ENCODE measurements at places on chromosomes 1 and 21.

DNA sequence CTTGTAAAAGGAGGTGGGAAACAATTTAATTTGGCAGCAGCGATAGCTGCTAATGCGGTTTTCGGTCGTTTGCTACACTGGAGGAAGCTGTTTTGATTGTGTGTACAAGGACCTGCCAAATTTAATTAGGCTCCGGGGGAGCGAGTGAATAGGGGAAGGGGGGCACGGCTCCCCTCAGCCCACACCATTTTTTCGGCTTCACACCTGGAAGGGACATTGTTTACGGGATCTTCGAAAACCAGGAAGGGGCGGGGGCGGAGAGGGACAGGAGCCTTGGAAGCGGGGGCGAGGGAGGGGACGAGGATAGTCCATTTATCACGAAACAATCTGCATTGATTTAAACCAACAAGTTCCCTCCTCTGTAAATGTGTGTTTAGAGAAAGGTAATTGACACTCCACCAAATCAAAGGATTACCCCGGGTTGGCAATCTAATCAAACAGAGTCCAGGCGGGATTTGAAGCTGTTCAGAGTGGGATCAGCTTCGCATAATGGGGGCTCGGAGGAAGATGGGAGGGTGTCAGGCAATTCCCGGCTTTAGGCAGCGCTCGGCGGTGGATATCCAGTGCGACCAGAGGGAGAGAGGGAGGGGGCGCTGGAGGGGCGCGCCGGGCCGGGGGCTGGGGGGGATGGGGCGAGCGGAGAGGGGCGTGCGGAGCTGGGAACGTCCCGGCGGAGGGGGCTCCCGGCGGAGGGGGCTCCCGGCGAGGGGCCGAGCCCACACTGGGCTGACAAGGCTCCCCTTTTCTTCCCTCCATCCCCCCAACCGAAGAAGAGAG, 9.8 kb downstream of the PAX7 start:
- DNase-seq: no peak

- no peak for DNase-seq
Observed at GRCh38 chr1:86976664-86977063, 62.2 kb downstream of the HS2ST1 start.

DNA sequence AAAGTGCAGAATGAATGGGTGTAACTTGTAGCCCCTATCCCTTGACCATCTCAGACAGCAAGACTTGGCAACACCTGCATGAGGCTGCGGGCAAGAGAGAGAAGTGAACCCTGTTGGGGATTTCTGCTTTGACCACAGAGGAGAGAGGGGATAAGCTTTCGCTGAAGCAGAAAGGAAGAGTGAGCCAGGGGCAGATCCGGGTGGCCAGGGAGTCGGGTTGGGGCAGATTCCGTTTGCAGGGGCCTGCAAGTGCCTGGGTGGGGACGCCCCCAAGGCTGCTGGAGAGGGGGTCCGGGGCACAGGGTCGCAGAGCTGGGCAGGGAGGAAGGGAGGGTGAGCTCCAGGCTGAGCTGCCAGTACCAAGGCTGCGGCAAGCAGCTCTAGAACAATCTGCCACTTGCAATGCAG, 25.3 kb upstream of the PIK3CD start:
- DNase-seq: no peak

DNA sequence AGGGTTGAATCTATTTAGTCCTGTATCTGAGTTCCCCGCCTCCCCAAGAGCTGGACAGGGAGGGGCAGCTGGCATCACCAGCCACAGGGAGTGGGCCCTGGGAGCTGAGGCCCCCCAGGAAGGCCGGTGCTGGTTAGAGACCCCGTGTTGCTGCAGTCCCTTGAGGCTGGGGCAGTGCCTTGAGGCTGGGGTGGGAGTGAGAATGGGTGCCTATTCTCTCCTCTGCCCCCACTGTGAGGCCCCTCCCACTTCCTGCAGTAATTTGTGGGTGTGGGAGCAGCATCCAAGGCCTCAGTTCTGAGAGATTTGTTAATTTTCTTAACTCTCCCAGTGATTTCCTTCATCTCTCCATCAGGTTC, 2.5 kb upstream of the TRAPPC3 start:
- no peak for DNase-seq

DNA sequence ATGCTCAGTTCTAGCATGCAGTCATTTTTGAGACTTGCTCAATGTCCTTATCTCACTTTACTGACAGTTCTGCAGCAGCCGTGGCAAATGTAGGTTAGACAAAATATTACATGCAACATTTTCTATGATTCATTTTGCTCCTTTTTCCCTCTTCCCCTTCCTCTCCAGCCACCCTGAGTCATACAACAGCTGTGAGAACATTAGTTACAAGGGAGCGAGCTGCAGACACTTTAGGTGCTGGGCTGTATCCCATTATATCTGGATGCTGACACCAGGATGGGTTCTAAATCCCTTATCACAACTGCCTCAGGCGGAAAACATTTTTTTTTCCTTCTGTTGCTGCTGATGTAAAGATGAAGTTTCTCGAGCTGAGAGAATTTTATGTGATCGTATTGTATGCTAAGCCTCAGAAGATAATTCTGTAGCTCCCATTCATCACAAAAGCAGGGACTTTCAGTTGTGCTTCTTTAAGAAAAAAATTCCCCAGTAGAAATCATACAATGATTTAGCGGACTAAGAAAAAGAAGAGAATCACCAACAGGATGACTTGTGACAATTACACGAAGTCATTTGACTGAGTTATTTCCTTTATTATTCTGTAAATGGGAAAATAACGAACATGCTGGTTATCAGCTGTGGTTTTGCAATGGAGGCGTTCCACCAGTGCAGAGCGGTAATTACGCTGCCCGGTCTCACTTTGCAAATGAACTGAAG, 345.0 kb downstream of the DISC1 start:
- DNase-seq: peak; percentile 30

Data from DMS79 (cell line).